ENCODE measurements at places on chromosomes 5 and 9.

- DNase-seq: no peak
Observed at GRCh38 chr5:170466988-170467707, 36.7 kb upstream of the KCNIP1 start.

- no peak for DNase-seq
Observed at GRCh38 chr5:31934156-31934555, 240.0 kb downstream of the GOLPH3 start.

DNA sequence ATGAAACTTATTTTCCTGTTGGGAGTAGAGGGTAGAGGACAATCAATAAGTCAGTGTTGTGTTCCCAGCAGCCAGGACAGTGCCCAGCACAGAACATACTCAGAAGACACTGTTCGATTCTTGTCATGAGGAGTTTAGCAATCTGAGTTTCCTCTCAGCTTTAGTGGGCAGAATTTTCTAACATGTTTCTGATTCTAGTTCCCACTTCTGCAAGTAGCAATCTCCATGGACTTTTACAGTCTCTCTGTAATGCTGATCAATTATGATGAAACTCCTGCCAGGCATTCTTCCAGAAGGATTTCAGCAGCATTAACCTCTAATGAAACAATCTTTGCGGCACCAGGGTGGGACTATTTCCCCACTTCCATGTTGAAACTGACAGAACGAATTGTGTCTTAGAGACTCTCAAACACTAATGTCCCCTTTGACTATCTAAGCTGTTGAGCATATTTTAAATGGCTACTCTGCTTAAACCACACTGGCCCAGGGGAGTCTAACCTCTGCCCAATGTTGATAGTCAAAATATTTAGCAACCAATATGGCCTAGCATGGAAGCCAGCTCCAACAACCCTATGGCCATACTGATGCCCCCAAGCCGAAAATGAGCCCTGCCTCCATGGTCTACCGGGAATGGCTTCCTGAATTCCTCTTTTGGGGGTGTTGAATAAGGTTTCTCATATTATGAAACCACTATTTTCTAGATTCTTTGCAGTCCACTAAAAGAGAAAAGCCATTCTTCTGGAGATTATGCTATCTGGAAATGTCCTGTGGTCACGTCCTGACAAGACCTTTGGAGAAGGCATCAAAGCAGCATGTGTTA is 484.3 kb downstream of the BNC2 start:
- no peak for DNase-seq

- no peak for DNase-seq
Observed at GRCh38 chr9:8486095-8486494, 686.5 kb upstream of the DMAC1 start.

DNA sequence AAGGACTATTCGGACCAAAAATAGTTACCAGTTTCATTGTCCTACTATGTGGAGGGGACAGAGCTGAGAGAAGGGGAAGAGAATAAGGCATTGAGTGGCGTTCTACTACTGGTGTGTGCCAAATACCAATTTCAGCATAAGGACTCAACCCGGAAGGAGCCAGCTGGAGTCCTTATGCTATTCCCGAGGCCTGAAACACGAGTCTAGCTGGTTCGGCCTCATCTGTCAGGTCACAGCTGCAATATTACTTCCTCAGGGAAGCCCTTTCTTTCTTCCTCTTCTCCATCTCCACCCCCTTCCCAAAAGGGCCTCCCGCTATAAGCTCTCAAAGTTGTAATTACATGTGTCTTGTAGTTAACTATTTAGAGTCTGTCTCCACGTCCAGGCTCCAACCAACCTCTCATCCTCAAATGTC is 20.5 kb upstream of the FER start:
- DNase-seq: no peak

- DNase-seq: peak; percentile 68
Observed at GRCh38 chr5:110751902-110752762, 13.3 kb downstream of the SLC25A46 start.

- DNase-seq: no peak
Observed at GRCh38 chr5:9373571-9373970, 172.3 kb downstream of the SEMA5A start.

DNA sequence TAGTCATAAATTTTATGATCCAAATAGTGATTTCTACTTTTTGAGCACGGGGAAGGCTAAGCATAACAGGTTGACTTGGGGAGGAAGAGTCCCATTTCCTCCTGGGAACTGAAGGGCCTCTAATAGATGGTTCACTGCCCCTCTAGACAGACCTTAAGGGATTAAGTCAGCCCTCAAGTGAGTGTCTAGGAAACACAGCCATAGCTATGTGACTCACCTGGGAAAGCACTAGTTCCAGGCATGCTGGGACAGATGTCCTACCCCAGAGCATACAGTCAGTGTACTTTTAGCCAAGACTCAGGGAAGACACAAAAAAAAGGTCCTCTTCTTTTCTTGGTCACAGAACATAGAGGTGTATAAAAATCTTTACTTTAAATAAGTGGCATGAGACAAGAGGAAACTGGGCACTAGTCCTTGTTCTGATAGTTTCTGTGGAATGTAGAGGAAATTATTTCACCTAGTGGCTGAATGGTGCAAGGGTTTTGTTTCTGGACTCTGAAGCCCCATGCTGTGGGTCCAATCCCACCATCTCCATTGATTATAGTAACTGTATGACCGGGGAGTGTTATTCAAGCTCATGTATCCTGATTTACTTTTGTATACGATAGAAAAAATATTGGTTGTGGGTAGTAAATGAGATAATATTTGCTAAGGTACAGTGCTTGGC is 86.0 kb downstream of the NREP start:
- DNase-seq: no peak

- no peak for DNase-seq
Observed at GRCh38 chr9:88976890-88977257, 14.4 kb upstream of the S1PR3 start.

DNA sequence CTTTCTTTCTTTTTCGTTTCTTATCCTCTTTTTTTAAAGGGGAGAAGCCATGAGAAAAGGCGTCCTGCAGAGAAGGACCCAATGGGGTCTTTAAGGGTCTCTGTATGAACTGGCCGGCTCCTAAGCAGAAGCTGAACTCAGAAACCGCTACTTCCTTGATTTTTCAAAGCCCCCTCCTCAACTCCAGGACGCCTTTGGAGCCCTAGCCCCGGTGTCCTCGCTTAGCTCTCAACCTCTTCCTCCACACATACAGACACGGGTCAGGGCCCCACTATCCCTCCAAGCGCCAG is 8.3 kb downstream of the PAX5 start:
- no peak for DNase-seq

GRCh38 chr9:37187292-37187691 is 66.9 kb downstream of the ZCCHC7 start:
- DNase-seq: no peak

- DNase-seq: no peak
Observed at GRCh38 chr5:138676556-138677193, 76.5 kb upstream of the CTNNA1 start.

- no peak for DNase-seq
Observed at GRCh38 chr9:101184813-101185278, 156.3 kb downstream of the PLPPR1 start.

DNA sequence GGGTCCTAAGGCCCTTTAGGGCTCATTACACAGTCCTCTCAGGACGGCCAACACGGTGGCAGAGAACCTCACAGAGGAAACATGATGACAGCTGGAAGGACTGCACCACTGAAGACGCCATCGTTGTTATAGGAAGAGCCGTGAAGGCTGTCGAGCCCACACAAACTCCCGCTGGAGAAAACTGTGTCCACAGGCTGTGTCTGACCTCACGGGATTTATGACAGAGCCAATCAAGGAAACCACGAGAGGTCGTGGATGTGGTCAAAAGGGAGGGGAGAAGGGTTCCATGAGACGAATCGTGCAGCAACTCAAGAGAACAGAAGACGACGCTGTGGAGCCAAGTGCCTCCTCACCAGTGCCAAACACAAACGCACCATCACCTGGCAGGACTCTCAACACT is 12.2 kb downstream of the QSOX2 start:
- DNase-seq: no peak

DNA sequence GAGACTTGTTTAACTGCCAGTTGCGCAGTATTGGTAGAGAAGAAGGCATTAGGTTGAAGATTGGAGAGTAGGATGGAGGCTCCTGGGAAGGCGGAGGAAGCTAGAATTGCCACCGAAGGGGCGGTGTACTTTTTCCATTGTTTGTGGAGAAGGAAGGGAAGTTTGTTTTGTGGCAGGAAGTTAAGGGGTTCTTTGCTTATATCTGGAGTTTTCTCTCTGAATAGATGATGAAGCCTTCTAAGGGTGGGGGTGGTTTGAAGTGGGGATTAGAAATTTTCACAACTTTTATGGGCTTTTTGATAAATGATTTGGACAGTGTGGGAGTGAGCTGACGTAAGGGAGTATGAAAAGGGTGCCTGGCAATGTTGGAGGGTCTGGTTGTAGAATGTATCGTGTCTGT is 59.3 kb downstream of the SNX30 start:
- DNase-seq: no peak

DNA sequence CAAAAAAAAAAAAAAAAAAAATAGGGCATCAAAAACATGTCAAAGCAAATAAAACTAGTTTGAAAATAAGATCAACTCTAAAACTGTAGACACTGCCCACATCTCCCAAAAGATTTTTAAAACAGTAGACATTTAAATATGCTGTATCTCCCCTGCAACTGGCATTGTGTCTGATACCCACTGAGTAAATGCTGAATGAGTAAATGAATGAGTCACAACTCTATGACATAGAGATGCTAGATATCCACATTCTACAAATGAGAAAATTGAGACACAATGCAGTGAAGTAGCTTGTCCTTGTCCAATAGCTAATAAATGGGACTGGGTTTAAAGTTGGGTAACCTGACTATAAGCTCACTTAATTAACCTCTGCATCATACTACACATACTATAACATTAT is 14.1 kb upstream of the MAP1B start:
- DNase-seq: no peak

DNA sequence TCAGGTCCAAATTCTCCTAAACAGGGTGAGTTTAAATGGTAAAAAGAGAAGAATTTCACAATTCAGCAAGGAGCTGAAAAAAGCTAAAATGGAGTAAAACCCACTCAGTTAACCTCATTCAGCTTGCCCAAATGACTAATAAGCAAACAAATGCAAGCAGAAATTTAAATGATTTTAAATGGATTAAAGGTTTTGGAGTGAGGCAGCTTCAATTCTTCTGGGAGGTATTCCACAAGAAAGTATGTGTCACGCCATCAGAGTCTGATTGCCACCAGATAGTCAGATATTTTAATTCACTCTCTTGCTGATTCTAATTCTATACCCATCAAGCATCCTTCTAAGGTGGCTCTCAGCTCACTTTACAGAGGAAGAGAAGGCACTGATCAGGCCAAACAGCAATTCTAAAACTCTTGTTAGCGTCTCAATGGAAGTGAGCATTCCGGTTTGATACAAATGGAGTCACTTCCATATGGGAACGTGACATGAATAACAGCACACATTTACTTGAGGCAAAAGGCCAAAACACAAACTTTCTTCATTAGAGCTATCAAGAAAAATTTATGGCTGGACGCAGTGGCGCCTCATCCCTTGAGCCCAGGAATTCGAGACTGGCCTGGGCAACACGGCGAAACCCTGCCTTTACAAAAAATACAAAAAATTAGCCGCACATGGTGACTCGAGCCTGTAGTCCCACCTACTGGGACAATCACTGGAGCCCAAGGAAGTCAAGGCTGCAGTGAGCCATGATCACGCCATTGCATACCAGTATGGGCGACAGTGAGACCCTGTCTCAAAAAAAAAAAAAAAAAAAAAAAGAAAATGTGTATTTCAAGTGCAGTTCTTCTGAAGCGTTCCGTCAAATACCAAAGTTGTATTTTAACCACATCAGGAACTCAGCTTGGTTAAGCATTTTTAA is 2.0 kb downstream of the CLK4 start:
- no peak for DNase-seq

DNA sequence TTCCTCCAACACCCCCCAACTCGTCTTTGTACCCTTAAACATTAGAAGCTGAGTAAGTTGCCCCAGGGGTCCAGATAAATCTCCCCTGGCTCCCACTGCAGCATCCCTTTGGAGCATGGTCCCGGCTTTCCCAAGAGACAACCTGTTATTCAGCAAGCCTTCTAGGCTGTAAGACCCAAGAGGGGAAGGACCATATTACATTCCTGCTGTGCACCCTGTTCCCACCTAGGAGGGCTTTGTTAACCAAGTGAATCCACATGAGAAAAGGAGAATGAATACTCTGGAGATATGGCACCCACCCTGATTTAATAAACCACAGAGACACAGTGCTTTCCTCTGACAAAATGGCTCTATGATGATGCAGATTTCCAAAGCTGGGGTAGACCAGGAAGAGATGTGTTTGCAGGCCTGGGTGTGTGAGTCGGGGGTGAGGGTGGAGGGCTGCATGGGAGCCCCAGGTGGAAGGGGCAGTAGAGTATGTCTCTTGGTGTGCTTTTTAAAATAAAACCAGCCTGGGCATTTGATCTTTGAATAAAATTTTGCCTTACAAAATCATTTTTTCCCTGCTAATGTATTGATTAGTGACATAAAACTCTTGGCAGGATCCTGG is 325.2 kb downstream of the DRD1 start:
- no peak for DNase-seq

DNA sequence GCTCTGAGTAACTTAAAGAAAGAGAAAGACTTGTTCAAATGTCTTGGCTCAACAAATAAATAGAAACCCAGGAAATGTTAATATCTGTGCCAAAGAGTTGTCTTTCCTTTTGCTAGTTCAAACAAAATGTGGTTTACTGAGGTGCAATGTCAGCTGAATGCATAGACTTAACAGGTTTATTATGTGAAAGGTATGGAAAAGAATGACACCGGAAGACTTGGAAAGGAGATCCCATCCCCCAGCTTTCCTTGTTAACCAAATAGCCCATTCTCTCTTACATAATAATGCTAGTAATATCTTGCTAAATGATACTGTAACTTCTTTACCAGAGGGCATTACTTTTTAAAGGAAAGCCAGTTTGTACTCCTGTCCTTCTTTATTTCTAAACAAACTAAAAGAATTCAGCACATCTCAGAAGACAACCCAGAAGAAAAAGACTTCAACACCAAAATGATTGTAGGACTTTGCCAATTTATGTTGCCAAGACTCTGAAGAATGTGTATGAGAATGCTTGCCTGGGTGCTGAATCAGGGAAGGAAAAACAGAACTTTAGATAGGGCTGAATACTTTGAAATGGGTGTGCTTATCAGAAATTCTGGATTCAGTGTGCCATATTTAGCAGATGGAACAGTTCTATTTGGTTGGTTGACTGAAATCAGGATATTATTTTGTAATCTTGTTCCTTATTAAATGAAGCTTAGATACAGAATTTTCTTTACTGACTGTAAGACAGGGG is 344.1 kb downstream of the TMEM38B start:
- DNase-seq: no peak

DNA sequence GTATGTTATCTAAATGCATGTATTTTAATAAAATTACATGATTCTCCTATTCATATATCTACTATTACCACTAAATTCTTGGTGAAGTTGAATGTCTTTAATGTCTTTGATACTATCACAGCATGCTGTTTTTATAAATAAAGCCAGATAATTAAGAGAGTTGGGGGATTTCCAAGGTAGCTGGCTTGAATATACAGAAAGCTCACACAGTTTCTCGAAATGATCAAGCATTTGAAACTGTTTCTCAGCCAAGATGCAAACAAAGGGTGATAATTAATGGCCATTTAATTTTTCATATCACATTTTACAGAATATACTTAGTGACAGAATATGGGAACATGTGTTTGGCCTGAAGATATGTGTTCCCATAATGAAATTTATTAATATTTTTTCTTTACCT is 145.6 kb upstream of the CDH12 start:
- no peak for DNase-seq

- DNase-seq: no peak
Observed at GRCh38 chr5:146993876-146994530, 115.4 kb upstream of the PPP2R2B start.

- DNase-seq: no peak
Observed at GRCh38 chr5:151580858-151581257, 10.3 kb downstream of the FAT2 start.

GRCh38 chr5:75336615-75337336 is at the start of gene HMGCR:
Gene HMGCR (plus strand): TSS chr5:75337220. CDS start chr5:75342606, 5,386 bp downstream.
- peak; percentile 99 for DNase-seq
